Fibroblast of lung (primary cell): ENCODE measurements at places on chromosomes 2 and 18. TPM values are rescaled to one million over a fixed set of nuclear protein-coding genes. Genes with fewer than 3 reads are reported as not detected.

C2orf80 gene
- not detected in 2 replicates for total RNA-seq

SKA1 gene
- 1.0 and 4.6 TPM in 2 replicates for total RNA-seq

ELOA2 gene
- not detected in 2 replicates for total RNA-seq

C2orf74 gene
- 20.5 and 21.5 TPM in 2 replicates for total RNA-seq

MAPK4 gene
- under 0.01 TPM in 1 of 2 replicates, not detected in the other for total RNA-seq

CYP1B1 gene
- total RNA-seq: 94.1 and 97.3 TPM in 2 replicates

MTCL1 gene
- 38.0 and 56.0 TPM in 2 replicates for total RNA-seq

ACADL gene
- total RNA-seq: 0.50 and 0.51 TPM in 2 replicates

DOK1 gene
- 25.7 and 31.7 TPM in 2 replicates for total RNA-seq

MRO gene
- under 0.01 TPM in 2 replicates for total RNA-seq

HRH4 gene
- under 0.01 TPM in 2 replicates for total RNA-seq

WNT6 gene
- total RNA-seq: not detected in 2 replicates

SNRNP200 gene
- 39.8 and 49.4 TPM in 2 replicates for total RNA-seq

TMEM200C gene
- 0.17 and 0.26 TPM in 2 replicates for total RNA-seq

LPIN1 gene
- 149 and 205 TPM in 2 replicates for total RNA-seq
